AG09309 (cell line): ENCODE measurements at places on chromosomes 7 and 10.

DNA sequence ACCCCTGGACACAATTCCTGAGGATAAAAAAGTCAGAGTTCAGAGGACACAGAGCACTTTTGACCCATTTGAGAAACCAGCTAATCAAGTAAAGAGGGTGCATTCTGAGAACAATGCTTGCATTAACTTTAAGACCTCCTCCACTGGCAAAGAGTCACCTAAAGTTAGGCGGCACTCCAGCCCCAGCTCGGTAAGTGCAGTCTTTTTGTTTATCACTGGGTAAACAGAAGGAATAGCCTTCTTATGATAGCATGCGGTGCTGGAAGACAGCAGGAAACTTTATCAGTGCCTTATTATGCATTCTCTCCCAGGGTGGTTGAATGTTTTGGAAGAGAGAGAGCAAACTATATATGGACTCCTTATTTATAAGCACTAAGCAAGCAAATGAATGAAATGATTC, 130.5 kb downstream of the CDK14 start:
- DNase-seq: no peak

- DNase-seq: peak; percentile 84
These were observed 7.3 kb downstream of the MAFK start for GRCh38 chr7:1537535-1538412.

- DNase-seq: no peak
These were observed 2.2 kb upstream of the FRMD4A start for GRCh38 chr10:14332903-14333302.

GRCh38 chr10:48215486-48216203, 58.9 kb downstream of the FRMPD2 start:
- no peak for DNase-seq

GRCh38 chr7:133859231-133859630, 267.9 kb upstream of the LRGUK start:
- DNase-seq: no peak

- no peak for DNase-seq
These were observed 182.0 kb downstream of the KCNMA1 start for GRCh38 chr10:77455561-77455960.

- DNase-seq: no peak
These were observed 94.3 kb downstream of the BMS1 start for GRCh38 chr10:42876945-42877344.

- no peak for DNase-seq
These were observed 85.4 kb downstream of the HDAC9 start for GRCh38 chr7:18580950-18581349.

DNA sequence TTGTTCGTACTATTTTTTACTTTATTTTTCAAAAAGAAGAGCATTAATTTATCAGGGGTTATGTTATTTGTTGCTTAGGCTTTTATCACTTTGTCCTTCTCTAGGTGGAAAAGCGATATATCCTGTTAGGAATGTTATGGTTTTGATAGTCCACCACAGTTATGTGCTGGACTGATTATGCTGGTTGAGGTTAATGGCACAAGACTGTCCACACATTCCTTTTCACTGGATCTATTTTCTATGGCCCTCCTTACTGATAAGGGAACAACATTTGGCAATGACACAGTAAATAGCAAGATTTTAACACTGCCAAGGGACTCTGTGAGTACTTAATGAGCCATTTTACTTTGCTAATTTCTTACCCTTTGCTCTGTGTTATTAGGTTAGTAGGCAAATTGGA, 1212.3 kb downstream of the NXPH1 start:
- no peak for DNase-seq

DNA sequence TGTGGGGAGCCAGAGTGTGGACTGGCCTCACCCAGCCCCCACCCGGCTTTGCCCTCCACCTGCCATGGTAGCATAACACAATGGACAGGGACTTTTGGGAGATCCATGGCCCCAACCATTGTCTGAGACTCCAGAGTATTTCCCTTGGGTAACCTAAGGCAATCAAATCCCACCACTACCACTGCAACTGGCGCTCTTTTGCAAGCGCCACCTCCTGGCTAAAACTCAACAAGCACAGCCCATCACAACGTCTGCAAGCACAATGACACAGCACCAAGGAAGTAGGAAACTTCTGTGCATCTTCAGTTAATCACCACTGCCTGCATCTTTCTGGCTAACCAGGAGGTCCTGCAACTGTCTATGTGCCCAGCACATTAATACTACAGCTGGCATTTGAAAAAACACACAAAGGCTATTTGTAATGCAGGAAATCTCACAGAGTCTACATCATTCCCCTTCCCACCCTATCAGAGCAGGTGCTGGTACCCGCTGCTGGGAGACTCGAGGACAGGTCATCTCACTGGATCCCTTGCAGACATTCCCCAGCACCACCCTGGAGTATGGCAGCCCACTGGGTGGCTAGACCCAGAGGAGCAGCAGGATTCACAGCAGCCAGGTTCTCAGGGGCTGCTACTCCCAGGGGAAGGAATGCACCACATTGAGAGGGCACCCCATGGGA, 27.7 kb downstream of the ANKRD26 start:
- DNase-seq: no peak

DNA sequence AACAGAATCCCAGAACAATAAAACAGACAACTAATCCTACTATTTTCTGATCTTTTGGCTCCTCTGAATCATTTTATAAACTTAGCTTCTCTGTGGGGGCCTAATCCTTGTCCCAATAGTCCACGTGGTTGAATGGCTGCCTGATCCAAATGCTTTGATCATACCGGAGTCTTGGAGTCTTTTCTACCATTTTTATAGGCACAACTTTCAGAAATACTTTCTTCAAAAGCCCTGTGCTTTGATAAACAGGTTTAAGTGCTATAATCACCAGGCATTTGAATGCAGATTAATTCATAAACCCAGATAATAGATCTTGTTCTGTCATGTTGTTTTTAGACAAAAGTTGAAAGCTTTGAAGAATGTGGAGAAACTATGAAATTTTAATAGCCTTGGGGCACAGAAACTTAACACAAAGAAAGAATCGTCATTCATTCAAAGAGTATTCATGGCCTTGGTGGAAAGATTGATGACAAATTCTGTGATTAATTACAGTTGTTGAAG, 163.7 kb downstream of the AHR start:
- DNase-seq: no peak

DNA sequence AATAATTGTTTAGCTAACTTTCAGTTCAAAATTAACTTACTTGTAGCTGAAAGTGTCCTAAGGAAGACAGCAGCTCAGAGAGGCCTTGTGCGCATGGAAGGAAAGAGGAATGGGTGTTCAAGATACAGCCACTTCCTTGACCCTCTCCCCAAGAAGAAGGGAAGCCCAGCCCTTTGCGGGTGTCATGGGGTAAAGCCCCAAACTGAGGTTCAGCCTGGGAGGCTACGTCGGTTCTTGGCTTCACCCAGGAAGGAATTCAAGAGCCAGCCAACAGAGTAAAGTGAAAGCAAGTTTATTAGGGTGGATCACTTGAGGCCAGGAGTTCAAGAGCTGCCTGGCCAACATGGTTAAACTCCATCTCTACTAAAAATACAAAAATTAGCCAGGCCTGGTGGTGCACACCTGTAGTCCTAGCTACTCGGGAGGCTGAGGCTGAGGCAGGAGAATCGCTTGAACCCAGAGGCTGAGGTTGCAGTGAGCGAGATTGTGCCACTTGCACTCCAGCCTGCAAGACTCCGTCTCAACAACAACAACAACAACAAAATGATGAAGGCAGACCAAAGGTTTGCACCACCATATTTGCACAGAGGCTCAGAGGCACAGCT, 15.9 kb downstream of the GPRIN2 start:
- DNase-seq: no peak

- DNase-seq: peak; percentile 10
These were observed 72.8 kb upstream of the ZNF722 start for GRCh38 chr7:63925626-63926460.

- no peak for DNase-seq
These were observed 103.0 kb downstream of the DOCK4 start for GRCh38 chr7:112103246-112103645.

GRCh38 chr10:88315755-88316154, 267.4 kb downstream of the RNLS start:
- no peak for DNase-seq

GRCh38 chr10:115355162-115355760, 262.1 kb downstream of the ATRNL1 start:
- peak; percentile 3 for DNase-seq

DNA sequence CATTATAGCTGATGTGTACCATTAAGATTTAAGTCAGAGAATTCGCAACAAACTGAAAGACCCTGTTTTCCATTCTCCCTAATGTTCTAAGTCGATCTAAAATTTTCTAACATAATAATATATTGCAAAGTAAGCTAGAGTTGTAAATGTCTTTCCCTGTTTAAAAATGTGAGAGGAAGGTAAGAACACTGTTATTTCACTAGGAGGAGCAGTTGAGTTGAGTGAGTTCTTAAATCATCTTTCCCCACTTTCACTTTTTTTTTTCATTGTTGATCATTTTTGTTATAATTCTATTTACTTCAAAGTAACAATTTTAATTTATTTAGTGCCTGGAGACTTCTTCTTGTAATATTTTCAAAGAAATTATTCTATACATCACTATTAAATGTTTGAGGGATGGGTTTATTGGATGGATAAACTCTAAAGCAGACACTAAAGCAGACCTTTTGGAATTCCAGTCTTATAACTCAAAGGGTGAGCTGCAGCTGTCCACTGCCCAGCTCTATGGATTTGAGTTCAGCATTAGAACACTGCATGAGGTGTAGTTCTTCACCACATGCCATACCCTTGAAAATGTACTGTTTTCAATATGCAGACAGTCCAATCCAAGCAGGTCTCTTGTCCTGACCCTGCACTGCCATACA, 181.3 kb upstream of the FZD1 start:
- DNase-seq: no peak

DNA sequence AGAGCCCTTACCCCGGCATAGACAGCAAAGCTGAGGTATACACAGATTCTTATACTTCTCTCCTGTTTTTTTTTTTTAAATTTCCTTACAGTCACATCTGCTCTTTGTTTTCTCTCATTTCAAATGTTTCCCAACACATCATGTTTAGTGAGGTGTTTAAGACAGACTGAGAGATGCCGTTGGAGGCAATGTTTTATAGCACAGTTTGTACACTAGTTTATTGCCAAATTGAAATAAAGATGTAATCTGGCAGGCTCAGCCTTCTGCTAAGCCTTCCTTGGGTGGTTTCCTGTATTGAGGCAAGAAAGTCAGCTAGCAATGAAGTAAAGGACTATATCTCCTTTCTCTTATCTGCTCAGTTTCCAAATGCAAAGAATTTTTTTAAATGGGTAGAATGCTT, 393.4 kb downstream of the SORCS1 start:
- DNase-seq: no peak

DNA sequence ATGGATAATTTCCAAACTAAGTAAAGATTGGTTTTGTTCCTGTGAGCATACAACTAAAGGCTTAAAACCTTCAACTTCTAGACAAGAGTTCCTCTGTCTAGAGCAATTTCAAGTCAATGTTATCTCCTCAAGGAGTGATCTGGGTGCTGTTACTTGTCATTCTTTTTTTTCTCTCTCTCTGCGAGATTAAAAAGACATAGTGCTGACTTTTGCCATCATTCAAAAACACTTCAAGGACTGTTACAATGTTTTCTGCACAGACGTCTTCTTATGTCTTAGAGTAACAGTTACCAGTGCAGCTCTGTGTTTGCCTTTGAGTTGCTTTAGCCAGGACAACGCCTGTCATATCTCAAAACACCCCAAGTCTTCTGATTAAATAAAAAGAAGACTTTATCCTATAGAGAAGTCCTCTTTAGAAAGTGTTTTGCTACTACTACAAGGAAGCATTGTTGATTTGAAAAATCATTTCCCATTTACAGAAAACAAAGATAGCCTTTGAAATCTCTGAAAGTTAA, 263.5 kb upstream of the FERD3L start:
- DNase-seq: no peak

- no peak for DNase-seq
These were observed 825 bp downstream of the ZNF862 start for GRCh38 chr7:149838992-149839408.

DNA sequence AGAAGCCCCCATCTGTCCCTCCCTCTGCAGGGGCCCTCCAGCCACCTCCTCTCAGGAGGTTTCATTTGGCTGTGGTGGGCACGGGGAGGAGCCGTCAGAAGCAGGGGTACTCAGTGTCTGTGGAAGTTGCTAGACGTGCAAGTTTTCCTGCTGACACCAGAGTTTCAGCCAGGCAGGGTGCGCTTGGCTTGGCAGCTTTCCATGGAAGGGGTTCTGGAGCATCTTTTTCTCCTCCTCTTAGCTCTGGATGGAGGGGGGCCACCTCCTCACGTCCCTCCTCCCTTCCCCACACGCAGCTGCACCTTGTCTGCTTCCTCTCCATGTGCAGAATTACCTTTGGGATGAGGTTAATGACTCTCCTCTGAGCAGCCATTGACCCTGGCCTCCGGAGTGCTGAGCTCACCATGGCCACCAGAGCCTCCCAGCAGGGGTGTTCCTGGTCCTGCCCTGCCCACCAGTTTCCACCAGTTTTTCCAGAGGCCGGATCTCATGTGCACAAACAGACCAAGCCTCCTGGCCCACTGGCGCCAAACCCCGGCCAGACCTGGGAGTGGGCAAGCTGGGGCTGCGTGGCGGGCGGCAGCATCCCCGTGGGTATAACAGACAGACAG, 579.8 kb upstream of the FOXK1 start:
- no peak for DNase-seq

DNA sequence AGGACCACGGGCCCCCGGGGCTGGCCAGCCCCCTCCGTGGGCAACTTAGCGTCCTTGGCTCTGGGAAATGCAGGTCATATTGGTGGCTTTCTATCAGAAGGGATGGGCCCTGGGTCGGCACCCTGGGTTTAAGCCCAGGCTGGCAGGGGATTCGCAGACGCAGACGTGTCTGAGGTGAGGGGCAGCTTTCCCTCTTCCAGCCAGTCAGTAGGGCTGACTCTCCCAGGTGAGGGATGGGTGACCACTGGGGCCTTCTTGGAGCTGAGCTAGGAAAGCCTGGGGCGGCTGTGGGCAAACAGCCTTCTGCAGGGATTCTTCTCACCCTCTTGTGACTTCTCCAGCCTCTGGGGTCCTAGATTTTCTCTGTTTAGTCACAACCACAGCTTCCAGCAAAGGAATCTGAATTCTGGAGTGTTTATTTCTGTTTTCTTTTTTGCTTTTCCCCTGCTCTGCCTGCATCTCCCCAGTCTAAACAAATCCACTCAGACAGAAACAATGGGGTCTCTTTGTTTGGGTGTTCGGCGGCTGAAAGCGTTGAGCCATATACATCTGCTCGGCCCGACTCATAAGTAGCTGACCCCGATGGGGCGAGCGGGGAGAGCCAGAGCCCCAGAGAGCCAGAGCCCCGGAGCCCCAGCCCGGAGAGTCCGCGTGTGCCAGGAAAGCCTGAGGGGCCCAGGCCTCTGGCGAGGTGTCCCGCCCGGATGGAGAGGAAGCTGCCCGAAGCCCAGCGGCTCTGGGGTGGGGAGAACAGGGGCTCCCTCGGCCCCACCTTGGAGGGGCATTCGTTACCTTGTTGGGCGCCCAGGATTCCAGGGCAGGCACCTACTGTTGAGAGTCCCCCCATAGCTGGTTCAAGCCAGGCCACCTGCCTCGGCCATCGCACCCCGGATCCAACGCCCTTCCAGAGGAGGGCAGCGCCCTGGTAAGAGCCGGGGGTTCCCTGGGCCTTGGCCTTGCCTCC, 2.0 kb downstream of the MNX1 start:
- no peak for DNase-seq
